ENCODE measurements at places on chromosomes 12 and 14.

GRCh38 chr12:52202361-52203078 is 10.7 kb upstream of the KRT80 start:
- DNase-seq: no peak

DNA sequence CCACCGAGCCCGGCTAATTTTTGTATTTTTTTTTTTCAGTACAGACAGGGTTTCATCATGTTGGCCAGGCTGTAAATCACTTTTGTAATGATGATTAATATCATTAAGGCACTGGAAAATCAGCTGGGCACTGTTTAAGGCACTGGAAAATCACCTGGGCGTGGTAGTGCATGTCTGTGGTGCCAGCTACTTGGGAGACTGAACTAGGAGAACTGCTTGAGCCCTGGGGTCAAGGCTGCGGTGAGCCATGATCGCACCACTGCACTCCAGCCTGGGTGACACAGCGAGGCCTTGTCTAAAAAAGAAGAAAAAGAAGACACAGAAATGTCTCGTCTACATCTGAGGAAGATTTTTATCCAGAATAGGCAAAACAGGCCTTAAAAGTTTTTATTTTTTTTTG is 12.7 kb downstream of the SLC11A2 start:
- no peak for DNase-seq

GRCh38 chr12:46276756-46277155 is 7.9 kb upstream of the SLC38A1 start:
- DNase-seq: no peak

DNA sequence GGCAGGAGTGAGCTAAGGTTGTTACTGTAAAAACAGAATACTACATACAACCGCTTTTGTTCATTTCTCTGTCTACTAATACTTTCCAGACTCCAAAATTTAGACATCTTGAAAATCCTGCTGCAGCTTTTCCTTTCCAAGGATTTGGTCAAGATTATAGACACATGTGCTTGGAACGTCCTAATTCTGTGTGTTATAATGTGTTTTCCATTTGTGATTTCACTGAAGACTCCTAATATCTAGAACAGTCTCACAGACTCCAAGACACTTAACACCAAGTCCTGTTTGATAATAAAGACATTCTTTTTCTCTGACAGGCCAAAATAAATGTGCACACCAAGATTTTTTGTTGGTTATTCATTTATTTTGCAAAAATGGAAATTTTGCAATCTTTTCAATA is 41.8 kb upstream of the TMTC2 start:
- no peak for DNase-seq

DNA sequence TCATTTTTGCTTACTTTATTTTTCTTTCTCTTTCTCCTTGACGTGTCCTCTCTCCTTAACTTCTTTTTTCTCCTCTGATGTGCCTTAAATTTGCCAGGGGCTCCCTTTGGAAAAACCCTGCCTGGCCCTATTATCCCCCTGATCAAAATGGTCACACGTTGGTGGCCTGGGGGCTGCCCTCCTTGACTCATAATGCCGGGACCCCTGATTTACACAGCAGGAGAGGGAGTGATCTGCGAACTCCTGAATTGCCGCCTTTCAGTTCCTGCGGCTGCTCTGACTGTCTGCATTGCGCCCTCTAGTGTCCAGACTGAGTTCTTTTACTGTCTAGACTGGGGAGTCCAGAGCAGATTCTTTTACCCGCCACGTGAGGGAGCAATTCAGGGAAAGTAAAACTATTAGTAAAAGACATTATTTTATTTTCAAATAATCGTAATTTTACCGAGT is 44.8 kb upstream of the GZMB start:
- DNase-seq: peak; percentile 65

DNA sequence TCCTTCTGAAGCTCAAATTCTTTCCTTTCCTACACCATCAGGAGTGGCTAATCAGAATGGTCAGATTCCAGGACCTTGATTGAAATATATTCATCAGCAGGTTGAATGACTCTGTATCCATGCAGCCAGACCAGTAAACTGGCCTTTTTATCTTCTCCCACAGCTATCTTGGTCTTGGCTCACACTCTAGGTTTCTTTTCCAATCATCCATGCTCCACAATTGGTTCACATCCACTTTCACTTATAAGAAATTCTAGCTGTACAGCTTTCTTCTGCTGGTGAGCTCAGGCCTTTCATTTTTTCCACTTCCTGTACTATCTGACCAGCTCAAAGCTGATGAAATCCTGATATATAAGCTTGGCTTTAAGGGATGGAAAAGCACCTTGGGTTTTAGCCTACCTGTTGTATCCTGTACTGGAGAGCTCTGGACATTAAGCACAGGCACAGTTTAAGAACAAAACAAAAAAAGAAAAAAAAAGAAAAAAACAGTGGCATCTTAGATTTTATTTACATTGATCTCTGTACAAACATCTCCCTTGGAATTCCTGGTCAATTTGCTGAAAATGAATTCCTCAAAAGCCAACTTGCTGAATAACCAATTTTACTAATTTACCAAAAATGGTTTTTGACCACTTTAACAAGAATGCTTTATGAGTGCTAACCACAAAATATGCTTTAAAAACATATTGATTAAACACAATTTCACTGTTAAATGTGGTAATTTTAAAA is 91.6 kb upstream of the PAWR start:
- no peak for DNase-seq

- DNase-seq: no peak
These were observed 111.0 kb upstream of the NCOR2 start for GRCh38 chr12:124678421-124678893.

DNA sequence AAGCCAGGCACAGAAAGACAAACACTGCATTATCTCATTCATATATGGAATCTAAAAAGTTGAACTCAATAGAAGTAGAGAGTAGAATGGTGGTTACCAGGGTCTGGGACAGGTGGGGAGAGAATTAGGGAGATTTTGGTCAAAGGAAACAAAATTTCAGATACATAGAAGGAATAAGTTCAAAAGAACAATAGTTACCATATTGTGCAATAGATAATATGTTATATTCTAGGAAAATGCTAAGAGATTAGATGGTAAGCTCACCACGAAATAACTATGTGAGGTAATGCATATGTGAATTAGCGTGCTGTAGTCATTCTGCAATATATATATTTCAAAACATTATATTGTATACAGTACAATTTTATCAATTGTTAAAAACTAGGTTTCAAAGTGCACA is 442.5 kb downstream of the KCNH5 start:
- DNase-seq: no peak

DNA sequence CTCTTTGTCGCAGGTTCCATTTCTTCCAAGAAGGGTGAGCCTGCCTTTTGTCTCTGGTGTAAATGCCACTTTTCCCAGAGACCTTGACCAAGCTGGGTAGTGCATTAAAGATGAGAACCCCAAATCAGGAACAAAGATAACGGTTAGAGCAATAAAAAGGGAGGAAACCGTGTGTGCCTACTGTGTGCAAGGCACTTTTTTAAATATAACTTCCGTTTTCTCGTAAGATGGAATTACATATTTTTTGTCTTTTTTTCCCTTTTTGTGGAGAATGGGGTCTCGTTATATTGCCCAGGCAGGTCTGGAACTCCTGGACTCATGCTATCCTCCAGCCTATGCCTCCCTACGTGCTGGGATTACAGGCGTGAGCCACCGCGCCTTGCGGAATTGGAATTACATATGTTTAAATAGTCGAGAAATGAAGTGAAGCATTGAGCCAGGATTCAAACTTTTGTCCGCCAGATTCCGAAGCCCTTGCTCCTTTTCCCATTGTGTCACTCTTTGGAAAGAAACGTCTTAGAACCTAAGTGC is 506 bp upstream of the NABP2 start:
- no peak for DNase-seq

GRCh38 chr14:79111987-79112501 is 941.9 kb downstream of the NRXN3 start:
- DNase-seq: no peak

DNA sequence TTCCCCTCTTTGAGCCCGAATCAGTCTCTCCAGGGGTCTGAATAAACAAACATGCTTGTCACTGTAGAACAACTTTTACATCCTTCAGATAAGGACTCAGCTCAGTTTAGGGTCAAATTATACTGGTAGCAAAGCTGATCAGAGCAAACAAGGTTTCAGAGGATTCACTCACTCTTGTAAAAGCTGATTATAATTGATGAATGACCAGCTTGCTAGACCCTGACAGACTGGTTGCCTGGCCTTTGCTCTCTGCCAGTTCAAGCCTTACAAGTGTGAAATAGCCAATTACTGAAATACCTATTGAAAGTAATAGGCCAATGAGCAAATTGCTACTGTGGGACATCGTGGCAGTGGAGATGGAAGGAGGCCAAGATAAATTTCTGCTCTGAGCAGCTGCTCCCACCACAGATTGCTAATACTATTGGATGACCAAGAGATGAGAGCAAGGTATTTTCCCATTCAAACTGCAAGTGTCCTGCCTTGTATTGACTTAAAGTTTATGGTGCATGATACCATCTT is 177.6 kb downstream of the PDZRN4 start:
- no peak for DNase-seq

DNA sequence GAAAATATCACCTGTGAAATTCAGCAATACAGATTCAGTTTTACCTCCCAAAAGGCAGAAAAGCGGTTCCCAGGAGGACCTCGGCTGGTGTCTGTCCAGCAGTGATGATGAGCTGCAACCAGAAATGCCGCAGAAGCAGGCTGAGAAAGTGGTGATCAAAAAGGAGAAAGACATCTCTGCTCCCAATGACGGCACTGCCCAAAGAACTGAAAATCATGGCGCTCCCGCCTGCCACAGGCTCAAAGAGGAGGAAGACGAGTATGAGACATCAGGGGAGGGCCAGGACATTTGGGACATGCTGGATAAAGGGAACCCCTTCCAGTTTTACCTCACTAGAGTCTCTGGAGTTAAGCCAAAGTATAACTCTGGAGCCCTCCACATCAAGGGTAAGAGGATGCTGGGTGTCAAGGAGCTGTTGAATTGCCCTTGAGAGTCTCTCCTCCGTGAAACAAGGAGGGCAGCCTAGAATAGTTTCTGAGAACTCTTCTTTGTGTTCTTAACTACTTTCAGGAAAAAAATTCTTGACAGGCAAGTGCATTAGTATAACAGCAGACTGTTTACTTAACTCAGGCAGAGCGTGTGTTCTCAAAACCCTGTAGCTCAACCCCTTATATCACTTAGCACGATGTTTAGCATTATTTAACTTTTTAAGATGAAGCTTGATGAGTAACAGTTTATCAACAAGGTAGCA is 7.7 kb downstream of the TDP1 start:
- no peak for DNase-seq

- no peak for DNase-seq
These were observed 7.6 kb upstream of the SERPINA1 start for GRCh38 chr14:94395888-94396574.

DNA sequence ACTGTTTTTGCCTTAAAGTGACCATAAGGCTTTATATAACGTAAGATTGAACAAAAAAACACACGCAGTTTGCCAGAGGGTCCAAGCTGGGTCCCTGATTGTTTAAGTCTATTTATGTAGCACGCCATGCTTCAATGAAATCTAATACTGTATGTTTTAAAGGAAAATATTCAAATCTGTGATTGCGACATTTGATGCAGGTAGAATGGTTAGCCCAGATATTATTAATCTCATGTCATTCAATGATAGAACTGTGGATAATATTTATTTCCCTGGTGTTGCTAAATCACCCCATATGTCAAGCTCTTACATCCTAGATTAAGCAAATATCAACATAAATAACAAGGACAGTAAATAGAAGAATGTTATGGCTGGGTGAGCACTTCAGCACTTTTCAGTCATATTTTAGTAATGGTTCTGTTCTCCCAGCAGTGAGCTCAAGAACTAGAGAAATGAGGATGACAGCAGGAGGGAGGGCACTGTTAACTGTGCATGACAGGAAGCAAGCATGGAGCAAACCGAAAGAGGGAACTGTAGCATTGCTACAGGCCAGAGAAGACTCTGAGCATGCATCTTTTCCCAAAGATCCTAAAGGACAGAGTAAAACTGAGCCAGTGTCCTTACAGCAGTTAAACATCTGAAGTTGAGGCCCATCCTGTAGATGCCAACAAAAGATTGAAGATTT is 465.7 kb upstream of the MGAT4C start:
- no peak for DNase-seq

DNA sequence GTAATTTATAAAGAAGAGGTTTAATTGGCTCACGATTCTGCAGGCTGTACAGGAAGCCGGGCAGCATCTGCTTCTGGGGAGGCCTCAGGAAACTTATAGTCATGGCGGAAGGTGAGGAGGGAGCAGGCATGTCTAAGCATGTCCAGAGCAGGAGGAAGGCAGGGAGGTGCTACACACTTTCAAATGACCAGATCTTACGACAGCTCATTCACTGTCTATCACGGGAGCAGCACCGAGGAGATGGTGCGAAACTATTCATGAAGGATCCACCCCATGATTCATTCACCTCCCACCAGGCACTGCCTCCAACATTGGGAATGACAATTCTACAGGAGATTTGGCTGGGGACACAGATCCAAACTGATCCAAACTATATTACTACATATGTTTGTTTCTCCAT is 10.0 kb downstream of the SFSWAP start:
- no peak for DNase-seq

DNA sequence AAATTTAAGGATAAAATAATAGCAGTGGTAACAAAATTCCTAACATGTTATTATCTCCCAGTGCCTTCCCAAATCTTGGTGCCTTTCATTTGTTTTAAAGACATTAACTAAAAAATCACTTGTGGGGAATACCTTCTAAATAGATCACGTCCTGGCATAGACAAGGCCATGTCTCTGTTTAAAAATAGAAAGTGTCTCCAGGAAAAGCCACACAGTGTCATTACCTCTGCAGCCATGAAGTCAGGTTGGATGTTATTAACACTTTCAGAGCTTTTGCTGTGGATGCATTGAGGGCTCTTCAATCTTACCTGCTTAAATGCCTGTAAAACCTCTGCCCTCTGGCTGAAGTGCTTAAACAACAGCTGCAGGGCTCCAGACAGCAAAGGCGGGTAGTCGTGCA is 211.1 kb downstream of the ITPR2 start:
- no peak for DNase-seq

- DNase-seq: no peak
These were observed 50.0 kb upstream of the ATF7IP start for GRCh38 chr12:14315501-14315900.

DNA sequence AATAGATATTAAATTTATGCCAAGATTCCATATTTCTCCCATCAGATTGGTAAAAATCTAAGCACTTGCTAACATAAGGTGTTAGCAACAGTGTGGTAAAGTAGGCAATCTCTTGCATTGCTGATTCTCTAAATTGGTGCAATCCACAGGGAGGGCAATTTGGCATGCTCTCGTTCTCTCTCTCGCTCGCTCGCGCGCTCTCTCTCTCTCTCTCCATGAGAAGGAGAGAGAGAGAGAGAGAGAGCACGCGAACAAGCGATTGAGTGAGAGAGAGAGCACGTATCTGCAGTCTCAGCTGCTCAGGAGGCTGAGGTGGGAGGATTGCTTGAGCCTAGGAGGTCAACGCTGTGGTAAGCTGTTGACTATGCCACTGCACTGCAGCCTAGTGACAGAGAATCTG is 25.9 kb downstream of the PSEN1 start:
- DNase-seq: no peak

DNA sequence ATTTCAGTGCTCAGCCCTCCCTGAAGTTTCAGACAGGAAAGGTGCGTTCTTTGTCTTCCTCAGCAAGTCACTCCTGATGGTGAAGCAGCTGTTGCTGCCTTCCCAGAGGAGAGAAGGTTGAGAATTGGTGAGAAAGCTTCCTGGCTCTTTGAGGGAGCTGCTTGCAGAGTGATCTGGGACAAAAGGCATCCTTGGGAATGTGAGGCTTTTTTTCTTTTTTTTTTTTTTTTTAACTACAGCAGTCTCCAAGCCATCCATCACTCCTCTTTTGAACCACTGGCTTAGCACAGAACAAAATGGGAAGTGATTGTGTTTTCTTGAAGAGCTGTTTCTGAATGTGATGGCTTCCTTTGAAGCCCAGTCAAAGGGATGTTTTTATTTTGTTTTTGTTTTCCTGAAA is 120.4 kb upstream of the LRIG3 start:
- DNase-seq: no peak
